Stimulated activated CD8-positive, alpha-beta memory T cell treated with anti-CD3 and anti-CD28 coated beads, Interleukin-15, amount 100 ng/mL, for 24 hours (primary cell): ENCODE measurements at places on chromosomes 2 and 18.

- no peak for DNase-seq
These were observed 515.2 kb downstream of the RNF144A start for GRCh38 chr2:7432436-7432835.

DNA sequence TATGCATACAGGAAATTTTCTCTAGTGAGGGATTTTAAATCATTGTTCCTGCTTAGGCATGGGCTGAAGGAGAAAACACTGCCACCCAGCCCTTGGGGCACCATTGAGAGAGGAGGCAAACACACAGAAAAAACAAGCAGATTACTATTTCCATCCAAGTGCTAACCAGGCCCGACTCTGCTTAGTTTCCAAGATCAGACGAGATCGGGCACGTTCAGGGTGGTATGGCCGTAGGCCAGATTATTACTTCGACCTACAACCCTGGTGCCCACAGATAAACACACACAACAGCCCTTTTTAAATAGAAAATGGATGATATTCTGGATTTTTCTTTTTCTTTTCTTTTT lies 45.4 kb upstream of the RHOB start:
- no peak for DNase-seq

GRCh38 chr2:157375384-157375783 lies 49.8 kb upstream of the ERMN start:
- DNase-seq, result no peak

GRCh38 chr2:143901185-143901842 lies 618.6 kb downstream of the ZEB2 start:
- DNase-seq, result no peak

- DNase-seq, result no peak
These were observed 41.5 kb downstream of the CROCC2 start for GRCh38 chr2:240947607-240948006.

- no peak for DNase-seq
These were observed 60.5 kb downstream of the NCAPH start for GRCh38 chr2:96396095-96396494.

DNA sequence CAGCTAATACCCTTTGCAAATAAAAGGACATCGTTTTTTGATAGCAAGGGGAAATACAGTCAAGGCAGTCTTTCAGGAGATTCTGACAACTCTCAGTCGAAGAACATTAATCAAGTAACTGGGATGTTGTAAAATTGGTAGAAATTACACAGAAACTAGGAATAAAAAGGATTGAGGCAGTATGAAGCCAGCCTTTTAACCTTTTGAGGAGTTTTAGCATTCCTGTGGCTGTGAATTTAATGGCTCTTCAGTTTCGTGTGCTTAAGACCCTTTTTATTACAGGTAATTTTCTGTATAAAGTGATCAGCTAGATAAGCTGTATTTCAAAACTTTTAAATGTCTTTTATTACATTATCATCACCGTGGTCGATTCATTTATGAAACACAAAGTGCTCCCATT lies 91.6 kb downstream of the ASXL3 start:
- DNase-seq, result no peak

GRCh38 chr2:160096409-160096808 lies 34.0 kb upstream of the PLA2R1 start:
- no peak for DNase-seq

DNA sequence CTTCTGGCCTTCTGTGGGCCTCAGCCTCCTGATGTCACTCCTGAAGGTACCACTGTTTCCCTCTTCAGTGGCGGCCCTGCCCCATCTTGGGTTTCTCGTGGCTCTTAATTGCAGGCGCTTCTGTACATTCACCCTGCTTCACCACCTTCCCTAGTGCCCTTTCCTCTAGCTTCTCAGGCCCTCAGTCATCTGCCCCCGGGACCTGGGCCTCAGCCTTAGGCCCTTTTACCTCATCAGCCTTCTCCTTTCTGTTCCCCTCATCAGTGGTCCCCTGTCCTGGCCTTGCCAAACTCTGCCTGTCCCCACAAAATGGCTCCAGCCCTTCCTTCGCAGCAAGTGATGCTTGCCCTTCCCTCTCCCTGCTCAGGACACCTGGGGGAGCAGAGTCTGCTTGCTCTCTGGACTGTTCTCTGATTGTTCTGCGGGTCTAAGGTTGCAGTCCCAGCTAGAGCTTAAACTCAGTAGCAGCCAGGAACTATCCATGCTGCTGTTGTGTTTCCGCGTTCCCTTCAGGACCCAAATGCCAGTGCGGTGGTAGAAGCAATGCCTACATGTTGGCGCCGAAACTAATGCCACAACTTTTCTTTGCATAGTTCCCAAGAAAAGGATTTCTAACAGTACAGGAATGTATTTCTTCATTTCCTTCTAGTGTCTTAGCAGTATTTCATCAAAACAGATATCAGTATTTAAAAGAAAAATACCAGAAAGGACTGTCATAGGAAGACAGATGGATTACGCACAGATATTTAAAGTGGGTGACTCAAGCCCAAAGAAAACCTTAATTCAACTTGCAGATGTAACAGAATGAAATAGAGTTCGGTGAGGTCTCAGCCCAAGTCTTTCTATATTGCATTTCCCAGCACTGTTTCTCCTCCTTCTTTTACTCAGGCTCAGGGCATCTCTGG lies 7.5 kb downstream of the ASB1 start:
- no peak for DNase-seq

GRCh38 chr2:86787736-86788135 lies 3.0 kb downstream of the CD8A start:
- no peak for DNase-seq

DNA sequence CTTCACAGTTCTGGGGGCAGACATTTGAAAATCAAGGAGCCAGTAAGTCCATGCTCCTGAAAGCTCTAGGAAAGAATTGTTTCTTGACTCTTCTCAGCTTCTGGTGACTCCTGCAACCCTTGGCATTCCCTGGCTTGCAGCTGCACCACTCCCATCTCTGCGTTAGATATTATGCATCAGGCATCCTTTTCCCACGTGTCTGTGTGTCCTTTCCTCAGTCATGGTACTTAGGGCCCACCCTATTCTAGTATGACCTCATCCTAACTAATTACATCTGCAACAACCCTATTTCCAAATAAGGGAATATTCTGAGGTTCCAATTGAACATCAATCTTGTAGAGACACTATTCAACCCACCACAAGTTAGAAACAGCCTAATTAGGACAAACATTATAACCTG lies 931.7 kb upstream of the CHAC2 start:
- no peak for DNase-seq

- no peak for DNase-seq
These were observed 33.1 kb downstream of the FAM171B start for GRCh38 chr2:186726938-186727337.

GRCh38 chr2:60351321-60351720 lies 202.1 kb downstream of the BCL11A start:
- DNase-seq, result no peak

DNA sequence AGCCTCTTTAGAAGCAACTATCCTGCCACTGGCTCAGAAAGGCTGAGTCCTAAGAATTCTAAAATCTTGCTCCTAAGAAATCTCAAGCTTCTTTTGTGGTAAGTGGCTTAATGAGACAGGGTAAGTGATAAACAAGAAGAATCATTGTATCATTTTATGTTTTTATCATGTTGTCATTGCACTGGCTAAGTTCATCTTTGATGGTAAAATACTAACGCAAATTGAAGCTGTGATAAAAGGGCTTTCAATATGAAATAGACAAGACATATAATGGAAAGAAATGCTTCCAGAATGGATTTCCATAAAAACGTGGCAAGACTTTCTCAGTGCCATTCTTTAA lies 21.6 kb upstream of the TTC39C start:
- no peak for DNase-seq

GRCh38 chr2:209648714-209649113 lies 122.9 kb upstream of the UNC80 start:
- no peak for DNase-seq
